ENCODE measurements at places on chromosomes 3 and 15.

DNA sequence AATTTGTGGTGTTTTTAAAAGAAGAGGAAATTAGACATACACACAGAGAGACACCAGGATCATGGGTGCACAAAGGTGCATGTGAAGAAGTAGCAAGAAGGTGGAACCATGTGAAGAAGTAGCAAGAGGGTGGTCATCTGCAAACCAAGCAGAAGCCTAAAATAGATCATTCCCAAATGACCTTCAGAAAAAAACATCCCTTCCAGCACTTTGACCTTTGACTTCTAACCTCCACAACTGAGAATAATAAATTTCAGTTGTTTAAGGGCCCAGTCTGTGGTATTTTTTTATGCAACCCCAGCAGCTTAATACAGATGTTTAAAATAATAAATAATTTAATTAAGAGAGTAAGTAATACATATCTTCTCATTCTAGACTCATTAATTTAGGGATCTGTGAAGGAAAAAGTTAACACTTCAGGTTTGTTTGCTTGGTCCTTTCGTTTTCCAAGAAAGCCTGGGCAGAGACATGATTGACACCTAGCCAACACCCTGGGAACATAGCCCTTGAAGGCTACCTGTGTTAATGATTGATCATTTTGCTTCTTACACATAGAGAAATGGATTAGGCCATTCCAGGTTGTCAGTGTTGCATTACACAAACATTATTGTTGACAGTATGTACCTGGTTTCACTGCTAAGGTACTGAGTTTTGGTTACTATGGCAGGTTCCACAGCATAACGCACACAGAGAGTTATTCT is 1331.2 kb upstream of the GBE1 start:
- no peak for DNase-seq

DNA sequence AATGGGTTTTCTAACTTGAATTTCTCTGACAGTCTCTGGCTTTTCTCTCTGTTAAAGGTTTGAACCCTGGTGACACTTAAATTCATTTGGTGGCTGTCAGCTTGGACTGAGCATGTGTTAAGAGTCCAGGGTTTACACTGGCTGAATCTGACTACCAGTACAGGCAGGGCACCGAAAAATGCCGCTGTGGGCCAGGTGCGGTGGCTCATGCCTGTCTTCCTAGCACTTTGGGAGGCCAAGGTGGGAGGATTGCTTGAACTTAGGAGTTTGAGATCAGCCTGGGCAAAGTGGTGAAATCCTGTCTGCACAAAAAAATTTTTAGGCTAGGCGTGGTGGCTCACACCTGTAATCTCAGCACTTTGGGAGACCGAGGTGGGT is 1.8 kb downstream of the MANF start:
- DNase-seq, result no peak

GRCh38 chr3:133896002-133896761 is 500 bp upstream of the RAB6B start:
- DNase-seq, result no peak

DNA sequence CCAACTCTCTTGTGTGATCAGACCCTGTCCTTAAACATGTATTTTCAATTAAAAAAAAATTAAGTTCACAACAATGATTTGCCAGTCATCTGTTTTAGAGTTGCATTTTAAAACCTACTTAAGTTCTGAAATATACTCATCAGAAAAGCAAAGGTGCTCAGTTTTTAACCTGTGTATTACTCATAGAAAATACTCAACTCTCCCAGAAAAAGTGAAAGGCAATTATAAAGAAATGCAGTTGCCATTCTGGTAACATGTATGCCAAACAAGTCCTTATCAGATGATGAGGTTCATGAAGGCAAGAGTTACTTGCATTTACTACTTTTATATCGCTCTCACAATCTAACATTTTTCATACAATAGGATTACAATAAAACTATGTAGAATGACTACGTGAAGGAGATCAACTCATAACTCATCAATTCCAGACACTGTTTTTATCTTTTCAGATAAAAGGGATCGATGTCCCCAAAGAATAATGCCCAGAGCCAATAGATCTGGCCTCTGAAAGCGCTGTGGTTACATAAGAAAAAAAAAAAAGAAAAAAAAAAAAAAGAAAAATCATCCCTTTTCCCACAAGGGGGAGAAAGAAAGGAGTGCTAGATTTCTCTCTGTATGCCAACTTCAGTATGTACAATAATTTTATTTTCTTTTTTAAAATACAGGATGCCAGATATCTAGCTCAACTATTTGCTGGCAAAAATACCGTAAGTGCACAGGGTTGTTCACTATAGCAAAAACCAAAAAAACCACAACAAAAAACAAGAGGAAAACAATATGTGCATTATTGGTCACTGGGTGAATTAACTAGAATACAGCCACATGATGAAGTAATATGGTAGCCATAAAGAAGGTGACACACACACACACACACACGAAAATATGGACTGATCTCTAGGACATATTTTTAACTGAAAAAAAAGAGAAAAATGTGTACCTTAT is 137.4 kb downstream of the NR1I2 start:
- no peak for DNase-seq

DNA sequence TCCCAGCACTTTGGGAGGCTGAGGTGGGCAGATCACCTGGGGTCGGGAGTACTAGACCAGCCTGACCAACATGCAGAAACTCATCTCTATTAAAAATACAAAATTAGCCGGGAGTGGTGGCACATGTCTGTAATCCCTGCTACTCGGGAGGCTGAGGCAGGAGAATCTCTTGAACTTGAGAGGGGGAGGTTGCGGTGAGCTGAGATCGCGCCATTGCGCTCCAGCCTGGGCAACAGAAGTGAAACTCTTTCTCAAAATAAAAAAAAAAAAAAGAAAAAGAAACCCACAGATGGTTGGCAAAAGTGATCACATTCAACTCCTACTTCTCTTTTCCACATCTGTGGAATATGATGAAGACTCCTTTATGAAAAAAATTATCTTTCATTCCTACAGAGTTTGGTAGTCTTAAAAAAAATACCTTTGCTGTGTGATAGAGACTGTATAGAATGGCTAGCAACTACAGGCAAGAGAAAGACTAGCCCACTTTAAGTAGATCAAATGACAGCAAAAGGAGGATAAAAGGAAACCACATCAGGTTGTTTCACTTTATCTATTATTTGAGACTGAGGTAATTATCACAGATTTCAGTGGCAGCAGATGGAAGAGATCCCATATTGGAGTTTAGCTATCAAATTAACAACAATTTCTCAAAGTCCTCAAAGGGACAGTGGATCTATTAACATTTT is 172.9 kb upstream of the TSPAN3 start:
- no peak for DNase-seq

DNA sequence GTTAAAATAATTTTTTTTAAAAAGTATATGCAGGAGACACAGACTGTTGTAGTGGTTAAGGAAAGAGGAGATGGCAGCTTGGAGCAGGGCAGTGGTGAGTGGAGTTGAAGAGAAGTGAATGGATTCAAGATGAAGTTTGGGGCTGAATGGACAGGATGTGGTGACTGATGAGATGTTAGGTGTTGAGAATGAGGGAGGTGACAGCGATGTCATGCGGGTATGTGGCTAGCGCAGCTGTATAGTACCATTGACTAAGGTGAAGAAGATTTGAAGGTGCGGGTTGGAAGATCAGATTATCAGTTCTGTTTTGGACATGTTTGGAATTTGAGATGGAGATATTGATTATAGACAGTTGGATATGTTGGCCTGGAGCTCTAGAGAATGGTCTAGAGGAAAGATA is 20.1 kb downstream of the FBXO22 start:
- DNase-seq, result no peak

DNA sequence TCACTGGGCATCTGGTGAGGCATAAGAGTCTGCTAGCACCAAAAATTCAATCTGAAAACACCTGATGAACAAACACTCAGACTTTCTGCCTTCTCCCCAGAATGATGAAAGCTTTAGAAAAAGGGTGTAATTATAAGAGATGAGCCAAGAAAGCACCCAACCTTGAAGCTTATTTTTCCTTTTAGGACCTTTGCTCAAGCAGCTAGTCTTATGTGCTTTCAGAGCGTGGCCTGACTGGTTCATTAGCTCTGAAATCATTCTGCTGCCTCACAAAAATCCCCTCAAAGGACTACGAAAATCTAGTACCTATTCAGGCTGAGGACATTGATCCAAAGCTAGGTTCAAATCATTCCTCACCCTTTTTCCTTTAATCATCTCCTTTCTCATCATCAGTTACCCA is 662.3 kb downstream of the MAGI1 start:
- no peak for DNase-seq

Measured in fibroblast of gingiva (primary cell).